Panc1 (cell line): ENCODE measurements at places on chromosomes 4 and X.

DNA sequence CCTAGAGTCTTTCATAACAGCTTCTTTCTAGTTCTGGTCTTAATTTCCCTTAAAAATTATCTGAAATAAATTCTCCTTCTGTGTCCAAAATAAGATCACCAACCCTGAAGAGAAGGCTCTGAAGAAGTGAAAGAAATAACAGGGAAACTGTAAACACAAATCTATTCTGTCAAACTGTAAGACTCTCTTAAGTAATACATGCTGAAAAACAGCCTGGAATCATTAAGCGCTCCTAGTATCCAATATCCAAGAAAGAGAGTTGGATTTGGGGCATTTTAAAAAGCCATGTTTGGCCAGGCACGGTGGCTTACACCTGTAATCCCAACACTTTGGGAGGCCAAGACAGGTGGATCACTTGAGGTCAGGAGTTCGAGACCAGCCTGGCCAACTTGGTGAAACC is 53.3 kb downstream of the RELL1 start:
- no peak for DNase-seq

DNA sequence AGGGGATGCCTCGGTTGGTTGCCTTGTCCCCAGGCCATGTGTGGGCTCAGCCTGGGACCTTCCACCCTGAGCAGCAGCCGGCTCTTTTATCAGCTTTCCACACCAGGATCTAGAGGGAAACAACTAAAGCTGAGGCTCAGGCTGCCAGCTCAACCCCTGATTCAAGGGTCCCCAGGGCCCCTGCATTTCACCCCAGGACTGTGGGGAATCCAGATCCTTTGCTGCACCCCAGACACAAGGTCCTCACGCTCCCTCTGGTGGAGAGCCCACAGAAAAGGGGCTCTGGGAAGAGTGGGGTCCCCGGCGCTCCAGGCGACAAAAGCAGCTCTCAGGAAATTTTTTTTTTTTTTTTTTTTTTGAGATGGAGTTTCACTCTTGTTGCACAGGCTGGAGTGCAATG is 64.3 kb downstream of the ZFYVE28 start:
- DNase-seq = no peak

DNA sequence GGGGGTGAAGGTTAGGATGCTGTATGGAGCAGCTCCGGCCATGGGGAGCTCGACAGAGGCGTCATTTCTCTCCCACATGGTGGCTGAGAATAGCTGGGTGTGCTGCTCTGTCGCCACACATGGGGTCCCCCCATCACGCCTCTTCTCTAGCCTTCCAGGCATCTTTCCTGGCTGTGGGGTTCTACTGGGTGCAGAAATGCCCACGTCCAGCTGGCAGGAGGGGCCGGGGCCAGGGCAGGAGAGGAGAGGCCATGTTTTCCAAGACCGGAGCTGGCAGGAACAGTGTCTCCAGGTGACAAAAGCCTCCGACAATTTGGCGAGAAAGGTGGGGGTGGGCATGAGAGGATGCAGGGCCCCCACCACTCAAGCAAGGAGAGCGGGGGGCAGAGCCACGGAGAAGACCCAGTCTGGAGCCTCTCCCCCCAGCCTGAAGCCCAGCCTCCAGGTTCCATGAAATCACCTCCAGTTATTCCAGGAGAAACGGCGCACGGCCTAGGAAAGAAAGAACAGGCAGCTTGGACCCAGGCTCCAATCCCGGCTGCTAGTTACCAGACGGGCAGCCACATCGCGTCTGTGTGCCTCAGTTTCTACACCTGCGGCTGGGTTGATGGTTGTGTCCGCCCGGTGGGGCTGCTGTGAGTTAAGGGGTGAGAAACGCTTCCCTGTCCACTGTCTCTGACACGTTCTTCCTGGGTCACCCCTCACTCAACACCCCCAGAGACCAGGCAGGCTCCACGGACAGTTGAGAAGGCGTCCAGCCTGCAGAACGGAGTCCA is 27.4 kb upstream of the SPON2 start:
- DNase-seq = no peak

GRCh38 chrX:83416273-83416672 is 91.8 kb upstream of the POU3F4 start:
- no peak for DNase-seq

GRCh38 chrX:153693216-153694086 is 5.7 kb downstream of the SLC6A8 start:
- no peak for DNase-seq

GRCh38 chr4:185093603-185094002 is 49.5 kb upstream of the SLC25A4 start:
- no peak for DNase-seq

- no peak for DNase-seq
Observed at GRCh38 chrX:115363372-115363771, 73.9 kb downstream of the LUZP4 start.

GRCh38 chr4:153166716-153167501 is 37.3 kb upstream of the TRIM2 start:
- no peak for DNase-seq

DNA sequence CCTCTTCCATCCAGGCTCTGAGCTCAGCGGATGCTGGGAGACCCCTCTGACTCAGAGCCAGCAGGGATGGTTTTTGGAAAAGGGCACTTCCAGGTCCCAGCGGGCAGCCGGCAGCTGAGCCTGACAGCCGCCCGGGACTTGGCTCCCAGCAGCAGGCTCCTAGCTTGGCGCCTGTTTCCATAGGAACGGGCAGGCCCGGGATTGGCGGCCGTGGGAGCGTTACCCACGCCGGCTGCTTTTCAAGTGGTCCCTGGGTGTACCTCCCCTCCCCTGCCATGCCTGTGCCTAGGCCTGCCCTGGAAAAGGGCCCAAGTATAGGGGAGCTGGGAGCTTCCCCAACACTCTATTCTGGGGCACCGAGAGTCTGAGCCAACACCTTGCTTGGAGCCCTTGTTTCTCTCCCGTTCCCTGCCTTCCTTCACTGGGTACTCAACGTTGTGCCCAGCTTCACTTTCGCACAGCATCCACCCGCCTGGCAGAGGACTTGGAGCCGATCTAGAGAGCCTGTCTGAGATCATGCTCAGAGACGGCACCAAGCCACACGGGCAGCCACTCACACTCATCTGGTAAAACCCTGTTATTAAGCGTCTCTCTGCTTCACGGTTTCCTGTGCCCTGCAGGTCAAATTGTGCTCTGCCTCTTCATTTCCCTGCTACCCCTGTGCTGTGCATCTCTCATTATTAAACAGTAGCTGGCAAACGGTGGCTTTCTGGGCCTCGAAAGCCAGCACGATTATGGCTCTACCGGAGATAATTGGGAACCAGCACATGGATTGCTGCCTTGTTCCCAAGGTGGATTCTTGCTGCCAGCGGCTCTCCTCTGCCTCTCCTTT is 521.5 kb downstream of the BCOR start:
- DNase-seq = no peak
